ENCODE measurements at places on chromosomes 6 and 20. TPM values are rescaled to one million over a fixed set of nuclear protein-coding genes. Genes with fewer than 3 reads are reported as not detected.

The ZSCAN23 gene
- total RNA-seq = 2.7 TPM

The TP53TG5 gene
- not detected for total RNA-seq

- peaks cover 87% of the 10 kb centered on the region for H3K4me1 ChIP-seq
- no peaks in the 10 kb centered on the region for H3K27me3 ChIP-seq
- no peaks in the 10 kb centered on the region for H3K36me3 ChIP-seq
- no peak overlapping the region for H3K4me3 ChIP-seq
Observed at GRCh38 chr20:33840759-33841435, 29.7 kb downstream of the CHMP4B start.

- H3K27ac ChIP-seq = no peak overlapping the region
- H3K27me3 ChIP-seq = peaks cover 18% of the 10 kb centered on the region
- DNase-seq = no peak
- no peaks in the 10 kb centered on the region for H3K36me3 ChIP-seq
Observed at GRCh38 chr6:170024940-170025339, 265.9 kb downstream of the DLL1 start.

The BMP6 gene
- 5.1 TPM for total RNA-seq

The TFAP2D gene
- total RNA-seq = not detected

DNA sequence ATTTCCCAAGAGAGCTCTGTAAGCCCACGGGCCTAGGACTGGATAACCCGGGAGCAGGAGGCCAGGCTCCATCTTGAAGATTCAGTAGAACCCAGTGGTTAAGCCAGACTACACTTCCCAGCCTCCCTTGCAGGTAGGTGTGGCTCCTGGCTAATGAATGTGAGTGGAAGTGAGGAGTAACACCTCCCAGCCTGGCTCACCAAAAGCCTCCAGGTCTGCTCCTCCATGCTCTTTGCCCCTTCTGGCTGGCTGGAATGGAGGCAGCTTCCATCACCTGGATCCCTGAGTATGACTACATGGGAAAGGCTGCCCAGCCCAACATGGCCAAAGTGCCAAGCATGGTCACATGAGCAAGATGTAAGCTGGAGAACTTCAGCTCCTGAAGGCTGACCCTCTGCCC lies 9.7 kb downstream of the LRRN4 start:
- no peaks in the 10 kb centered on the region for H3K4me1 ChIP-seq
- no peak overlapping the region for H3K4me3 ChIP-seq
- peaks cover 23% of the 10 kb centered on the region for H3K36me3 ChIP-seq
- no peak overlapping the region for H3K27ac ChIP-seq
- DNase-seq = no peak

DNA sequence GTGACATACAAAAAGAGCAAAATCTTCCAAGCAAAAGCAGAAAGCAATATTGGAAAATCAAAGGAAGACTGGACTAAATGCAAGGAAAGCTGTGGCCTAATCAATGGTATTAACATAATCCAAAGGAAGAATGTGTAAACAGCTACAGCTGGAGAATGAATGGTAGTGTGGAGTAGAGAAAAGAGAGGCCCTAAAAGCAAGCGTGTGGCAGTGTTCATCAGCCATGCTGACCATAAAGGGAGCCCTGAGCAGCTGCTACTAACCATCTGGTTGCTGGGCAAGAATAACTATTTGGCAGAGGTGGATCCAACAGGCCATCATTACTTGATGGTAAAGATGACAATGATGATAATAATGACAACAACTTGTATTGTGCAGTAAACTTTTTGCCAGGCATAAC lies 148.5 kb upstream of the BEND6 start:
- H3K27me3 ChIP-seq = no peaks in the 10 kb centered on the region
- H3K27ac ChIP-seq = no peak overlapping the region
- DNase-seq = no peak

DNA sequence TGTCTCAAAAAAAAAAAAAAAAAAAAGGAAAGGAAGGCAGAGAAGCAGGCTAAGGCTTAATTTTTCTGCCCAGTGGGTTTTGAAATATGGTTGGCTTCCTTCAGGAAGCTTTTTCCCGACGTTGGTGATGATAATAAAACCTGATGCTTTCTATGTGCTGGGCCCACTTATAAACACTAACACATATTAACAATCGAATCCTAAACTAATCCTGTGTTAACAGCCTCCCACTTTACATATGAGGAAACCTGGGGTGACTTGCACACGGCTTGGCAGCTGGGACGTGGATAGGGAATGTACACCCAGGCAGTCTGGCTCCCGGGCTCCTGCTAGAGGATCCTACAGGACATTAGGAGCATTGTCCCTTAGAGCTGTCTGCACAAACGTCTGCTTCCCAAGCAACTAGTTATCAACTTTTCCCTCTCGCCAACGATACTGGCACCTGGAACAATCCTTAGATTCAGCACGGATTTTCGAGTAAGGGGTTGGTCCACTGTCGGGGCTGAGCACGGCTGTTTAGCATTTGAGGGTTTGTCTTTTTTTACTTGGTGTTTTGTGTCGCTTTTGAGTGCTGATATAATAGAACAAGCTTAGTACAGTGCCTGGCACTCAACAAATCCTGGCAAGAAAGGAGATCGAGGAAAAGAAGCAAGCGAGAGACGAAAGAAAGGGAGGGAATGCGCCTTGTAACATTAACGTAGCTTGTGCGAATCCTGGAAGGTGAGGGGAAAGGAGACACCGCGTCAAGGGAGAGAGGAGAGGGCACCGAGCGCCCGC lies 622 bp upstream of the KIZ start:
- H3K4me3 ChIP-seq = peak overlapping the region; percentile 93
- no peaks in the 10 kb centered on the region for H3K27me3 ChIP-seq
- DNase-seq = no peak
- H3K27ac ChIP-seq = peak overlapping the region; percentile 87

DNA sequence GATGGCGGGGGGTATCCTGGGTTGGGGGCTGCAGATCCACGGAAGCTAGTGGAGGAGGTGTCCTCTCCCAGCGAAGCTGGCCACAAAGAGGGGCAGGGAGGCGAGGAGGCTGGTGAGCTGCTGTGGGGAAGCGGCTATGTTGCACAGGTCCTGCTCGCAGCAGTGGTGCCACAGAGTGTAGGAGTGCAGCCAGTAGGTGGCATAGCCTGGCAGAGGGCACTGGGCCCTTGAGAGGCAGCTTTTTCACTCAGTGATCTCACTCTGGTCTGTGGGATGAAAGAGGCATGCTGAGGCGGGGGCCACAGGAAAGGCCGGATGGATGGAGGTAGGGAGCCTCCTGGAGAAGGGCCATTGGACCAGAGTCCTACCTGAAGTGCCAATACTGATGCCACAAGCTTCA lies 2.9 kb upstream of the LY6G6D start:
- H3K27ac ChIP-seq = no peak overlapping the region
- no peaks in the 10 kb centered on the region for H3K36me3 ChIP-seq
- no peak for DNase-seq
- no peak overlapping the region for H3K4me3 ChIP-seq
- H3K27me3 ChIP-seq = no peaks in the 10 kb centered on the region

- H3K4me1 ChIP-seq = no peaks in the 10 kb centered on the region
- H3K27ac ChIP-seq = no peak overlapping the region
- no peaks in the 10 kb centered on the region for H3K36me3 ChIP-seq
- no peak overlapping the region for H3K4me3 ChIP-seq
- H3K27me3 ChIP-seq = no peaks in the 10 kb centered on the region
Observed at GRCh38 chr20:12722091-12722490, 286.7 kb upstream of the SPTLC3 start.

The CLIC5 gene
- 6.2 TPM for total RNA-seq

DNA sequence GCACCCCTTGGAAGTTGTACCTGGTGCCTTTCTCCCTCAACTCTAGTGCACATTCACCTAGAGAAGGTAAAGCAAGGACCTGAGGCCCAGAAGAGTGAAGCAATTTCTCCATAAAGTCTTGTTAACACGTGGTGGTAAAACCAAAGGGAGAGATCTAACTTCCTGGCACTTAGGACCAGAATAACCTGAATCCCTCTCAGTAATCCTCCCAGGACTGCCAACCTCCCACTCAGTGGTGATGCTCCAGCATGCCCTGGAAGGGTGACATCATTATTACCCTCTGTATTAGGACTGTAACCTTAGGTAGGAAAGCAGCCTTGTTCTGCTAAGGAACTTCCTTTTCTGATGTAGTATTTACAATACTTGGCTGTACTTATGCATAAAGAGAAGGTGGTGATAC lies 330.6 kb upstream of the MARCKS start:
- H3K4me3 ChIP-seq = no peak overlapping the region
- DNase-seq = no peak
- H3K36me3 ChIP-seq = no peaks in the 10 kb centered on the region
- H3K4me1 ChIP-seq = no peaks in the 10 kb centered on the region
- H3K27ac ChIP-seq = no peak overlapping the region

DNA sequence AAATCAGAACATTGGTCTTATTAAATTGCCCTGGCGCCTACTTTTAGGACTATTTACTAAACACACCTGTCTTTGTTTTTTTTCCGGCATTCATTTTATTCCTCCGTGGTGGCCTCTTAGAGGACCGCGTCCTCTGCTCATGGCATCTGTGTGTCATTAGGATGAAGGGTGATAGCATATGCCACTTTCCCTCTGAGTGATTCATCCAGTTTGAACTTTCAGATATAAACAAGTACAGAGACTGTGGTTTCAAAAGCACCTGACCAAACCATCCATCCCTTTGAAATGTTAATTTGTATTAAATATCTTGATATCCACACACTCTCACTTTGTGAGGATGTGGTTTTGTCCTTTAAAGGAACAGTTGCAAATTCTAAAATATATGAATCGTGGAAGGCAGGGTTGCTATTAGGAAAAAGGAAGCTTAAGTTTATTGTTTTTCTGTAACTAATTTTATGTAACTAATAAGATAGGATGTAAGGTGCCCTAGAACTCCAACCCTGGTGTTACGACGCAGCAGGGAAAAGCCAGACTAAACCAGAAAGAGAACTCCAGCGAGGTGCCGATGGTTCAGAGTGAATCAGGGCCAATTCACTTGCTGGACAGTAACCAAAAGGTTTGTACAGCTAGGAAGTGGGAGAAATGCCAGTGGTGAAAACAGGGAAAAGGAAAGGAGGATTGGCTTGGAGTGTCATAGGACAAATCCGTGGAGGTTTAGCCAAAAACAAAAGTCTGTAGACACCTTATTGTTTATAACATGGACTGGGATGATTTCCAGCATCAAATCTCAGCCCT lies 98.7 kb downstream of the SHLD1 start:
- no peaks in the 10 kb centered on the region for H3K27me3 ChIP-seq
- H3K4me3 ChIP-seq = no peak overlapping the region

GRCh38 chr6:134468633-134469032 lies 150.7 kb upstream of the SGK1 start:
- H3K27ac ChIP-seq = no peak overlapping the region
- no peaks in the 10 kb centered on the region for H3K36me3 ChIP-seq
- peaks cover 4% of the 10 kb centered on the region for H3K4me1 ChIP-seq
- no peak overlapping the region for H3K4me3 ChIP-seq
- H3K27me3 ChIP-seq = no peaks in the 10 kb centered on the region

The CST5 gene
- total RNA-seq = 1.4 TPM

The MAFB gene
- total RNA-seq = 35.5 TPM

- H3K4me1 ChIP-seq = no peaks in the 10 kb centered on the region
- DNase-seq = no peak
- no peak overlapping the region for H3K27ac ChIP-seq
Observed at GRCh38 chr6:56345376-56345995, 98.1 kb upstream of the COL21A1 start.

DNA sequence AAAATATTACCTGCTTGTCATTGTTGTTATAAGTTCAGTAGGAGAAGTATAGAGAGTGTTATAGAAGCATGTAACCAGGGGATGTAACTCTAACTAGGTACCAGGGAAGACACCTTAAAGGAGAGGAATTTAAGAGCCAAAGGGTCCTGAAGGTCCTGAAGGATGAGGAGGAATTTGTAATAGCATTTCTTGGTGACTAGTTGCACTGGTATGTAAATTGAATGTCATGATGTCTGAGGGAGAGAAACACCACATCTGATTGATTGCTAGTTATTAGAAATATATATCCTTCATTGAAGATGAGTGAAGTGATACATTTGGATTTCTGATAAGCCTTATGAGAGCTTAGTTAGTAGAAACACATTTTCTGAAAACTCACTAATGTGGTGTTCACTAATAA lies 643.8 kb downstream of the RFPL4B start:
- no peak overlapping the region for H3K4me3 ChIP-seq
- H3K27ac ChIP-seq = no peak overlapping the region
- H3K36me3 ChIP-seq = no peaks in the 10 kb centered on the region
- H3K27me3 ChIP-seq = no peaks in the 10 kb centered on the region
- H3K4me1 ChIP-seq = no peaks in the 10 kb centered on the region

DNA sequence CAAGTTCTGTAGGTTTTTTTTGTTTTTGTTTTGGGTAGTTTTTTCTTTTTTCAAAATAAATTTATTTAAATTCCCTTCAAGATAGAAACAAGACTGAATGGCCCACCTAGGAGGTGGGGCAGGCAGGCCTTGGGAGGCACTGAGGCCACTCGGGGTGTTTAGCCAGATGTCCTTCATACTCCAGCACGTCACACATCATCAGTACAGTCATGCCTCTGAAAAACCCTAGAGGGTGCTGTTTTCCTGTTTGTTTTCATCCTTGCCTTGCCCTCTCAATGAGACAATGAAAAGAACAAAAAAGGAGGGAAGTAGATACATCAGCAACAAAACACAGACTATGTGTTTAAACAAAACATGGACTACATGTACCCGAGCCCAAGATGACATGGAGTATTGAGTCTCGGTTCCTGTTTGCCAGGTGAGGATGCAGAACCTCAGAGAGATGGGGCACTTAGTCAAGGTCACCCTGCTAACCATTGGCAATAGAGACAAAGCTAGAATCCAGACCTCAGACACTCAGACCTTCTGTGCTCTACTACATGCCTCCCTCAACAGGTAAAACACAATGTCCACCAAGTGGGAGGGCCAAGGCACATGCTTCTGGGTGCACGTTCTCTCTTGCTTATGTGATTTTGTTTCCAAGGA lies 26.8 kb upstream of the CLIC5 start:
- H3K27ac ChIP-seq = no peak overlapping the region
- H3K4me1 ChIP-seq = peaks cover 14% of the 10 kb centered on the region
- H3K27me3 ChIP-seq = no peaks in the 10 kb centered on the region
- H3K36me3 ChIP-seq = no peaks in the 10 kb centered on the region

GRCh38 chr6:77837034-77837784 lies 184.4 kb downstream of the MEI4 start:
- H3K4me3 ChIP-seq = no peak overlapping the region
- no peaks in the 10 kb centered on the region for H3K4me1 ChIP-seq
- H3K27me3 ChIP-seq = no peaks in the 10 kb centered on the region

GRCh38 chr6:140460267-140460666 lies 1085.8 kb upstream of the CITED2 start:
- no peak overlapping the region for H3K4me3 ChIP-seq
- peaks cover 23% of the 10 kb centered on the region for H3K4me1 ChIP-seq
- no peaks in the 10 kb centered on the region for H3K36me3 ChIP-seq
- no peak overlapping the region for H3K27ac ChIP-seq
- H3K27me3 ChIP-seq = no peaks in the 10 kb centered on the region

- no peak overlapping the region for H3K27ac ChIP-seq
- DNase-seq = no peak
- no peak overlapping the region for H3K4me3 ChIP-seq
- H3K27me3 ChIP-seq = no peaks in the 10 kb centered on the region
- no peaks in the 10 kb centered on the region for H3K36me3 ChIP-seq
Observed at GRCh38 chr6:107330168-107330567, 129.2 kb downstream of the PDSS2 start.

The SLC29A1 gene
- 159 TPM for total RNA-seq

- H3K4me3 ChIP-seq = no peak overlapping the region
- H3K36me3 ChIP-seq = no peaks in the 10 kb centered on the region
- no peak overlapping the region for H3K27ac ChIP-seq
- no peak for DNase-seq
- no peaks in the 10 kb centered on the region for H3K27me3 ChIP-seq
Observed at GRCh38 chr6:157443066-157443800, 62.2 kb downstream of the ZDHHC14 start.

All from esophagus muscularis mucosa (tissue), 4 donors.